Activated naive CD4-positive, alpha-beta T cell treated with anti-CD3 and anti-CD28 coated beads, Interleukin-2, amount 50 U/mL, for 72 hours (primary cell): ENCODE measurements at places on chromosomes 4 and X. TPM values are rescaled to one million over a fixed set of nuclear protein-coding genes. Genes with fewer than 3 reads are reported as not detected.

CSAG1 gene
- not detected for total RNA-seq

NKX6-1 gene
- not detected for total RNA-seq

LEF1 gene
- total RNA-seq: 291 TPM

GATA1 gene
- 0.25 TPM for total RNA-seq

DNA sequence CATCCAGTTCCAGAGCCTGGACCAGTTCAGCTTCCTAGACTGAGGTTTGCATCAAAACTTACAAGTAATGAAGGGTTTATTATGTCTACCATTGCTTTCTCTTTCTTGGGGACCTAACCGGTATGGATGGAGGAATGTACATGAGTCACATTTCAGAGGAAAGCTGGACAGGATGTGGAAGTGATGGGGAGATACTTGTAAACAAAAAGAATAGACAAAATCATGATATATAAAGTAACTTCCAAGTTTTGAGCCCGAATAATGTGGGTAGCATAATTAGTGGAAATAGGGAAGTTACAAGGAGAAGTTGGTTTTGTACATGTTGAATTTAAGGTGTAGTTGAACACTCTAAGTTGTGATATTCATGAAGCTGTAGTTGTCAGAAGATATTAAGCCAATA, 15.0 kb downstream of the FNIP2 start:
- no peak for DNase-seq

DNA sequence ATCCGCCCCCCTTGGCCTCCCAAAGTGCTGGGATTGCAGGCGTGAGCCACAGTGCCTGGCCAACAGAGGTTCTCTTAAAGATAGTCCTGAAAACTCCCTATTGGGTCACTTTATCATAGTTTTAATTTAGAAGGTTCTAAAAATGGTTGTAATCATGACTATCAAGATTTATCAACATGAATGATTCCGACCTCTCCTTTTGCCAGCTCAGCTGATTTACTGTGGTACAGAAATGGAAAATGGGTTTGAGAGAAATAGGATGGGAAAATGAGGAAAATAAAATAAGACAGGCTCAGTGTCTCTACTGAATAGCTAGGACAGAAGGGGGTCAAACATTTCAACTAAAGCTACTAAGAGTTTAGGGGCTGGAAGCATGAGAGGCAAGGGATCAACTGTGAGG, 28.2 kb upstream of the UGDH start:
- DNase-seq: no peak

GRCh38 chr4:80196922-80197573, at the start of gene PRDM8:
Gene PRDM8, plus strand, starts transcription at chr4:80197503. Its CDS starts 2,578 bp downstream, at chr4:80200081.
- DNase-seq: no peak

GRCh38 chrX:40290517-40290916, 192.8 kb upstream of the BCOR start:
- DNase-seq: no peak

DNA sequence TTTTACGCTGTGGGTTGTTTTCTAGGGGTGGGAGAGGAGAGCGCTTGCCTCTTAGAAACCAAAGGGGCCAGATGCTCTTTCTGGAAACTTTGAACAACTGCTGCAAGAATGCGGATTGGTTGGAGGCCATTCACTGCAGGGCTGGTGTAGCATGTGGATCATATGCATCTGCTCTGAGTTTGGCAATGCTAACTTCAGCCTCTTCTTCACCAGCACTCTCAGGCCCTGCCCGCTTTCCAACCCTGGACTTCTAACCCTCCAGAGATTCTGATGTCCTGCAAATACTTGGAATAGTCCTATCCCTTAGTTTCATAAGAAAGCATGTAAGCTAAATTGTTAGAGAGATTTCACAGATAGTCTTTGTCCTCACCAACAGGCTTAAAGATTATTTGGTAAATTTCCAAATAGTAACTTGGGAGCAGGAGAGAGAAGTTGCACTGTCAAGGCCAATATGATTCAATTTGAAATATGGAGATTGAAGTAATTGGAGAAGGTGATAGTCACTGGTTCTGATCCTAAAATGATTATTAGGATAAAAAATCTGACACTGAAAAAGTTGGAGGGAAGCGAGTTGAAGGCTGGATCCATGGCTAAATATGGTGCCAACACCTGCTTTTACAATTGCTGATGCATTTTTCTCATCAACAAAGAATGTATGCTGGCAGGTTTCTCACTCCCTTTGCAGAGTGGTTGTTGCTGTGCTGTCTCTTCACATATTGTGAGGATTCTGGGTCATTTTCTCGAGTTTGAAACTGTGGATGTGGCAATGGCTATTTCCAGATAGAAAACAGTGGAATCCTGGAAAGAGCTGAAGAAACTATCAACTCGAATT, 210.4 kb downstream of the PTTG2 start:
- no peak for DNase-seq

GRCh38 chrX:140701480-140701879, 8.1 kb upstream of the LINC00632 start:
- no peak for DNase-seq

DNA sequence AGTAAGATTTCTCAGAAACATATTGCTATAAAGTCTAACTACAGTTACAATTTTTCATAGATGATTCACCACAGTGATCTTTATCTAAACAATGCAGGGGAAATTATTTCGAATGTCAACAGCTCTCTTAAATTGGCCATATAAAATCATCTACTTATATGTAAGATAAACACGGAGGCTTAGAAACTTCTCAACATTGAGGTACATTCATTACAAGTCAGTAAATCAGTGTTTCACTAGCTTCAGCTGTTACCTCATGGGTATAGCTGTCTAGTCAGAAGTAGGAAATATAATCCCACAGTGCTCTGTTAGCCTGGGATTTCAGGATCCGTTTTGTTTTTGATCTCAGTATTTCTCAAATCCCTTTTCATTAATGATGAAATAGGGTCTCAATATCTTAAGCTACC, 43.2 kb downstream of the PCDH7 start:
- no peak for DNase-seq
